ENCODE measurements at places on chromosomes 2 and 18.

GRCh38 chr18:9066817-9067306 is 35.6 kb upstream of the NDUFV2 start:
- DNase-seq, result no peak

GRCh38 chr18:22056950-22057349 is 112.4 kb upstream of the GATA6 start:
- DNase-seq, result no peak

GRCh38 chr2:80167284-80167808 is 137.2 kb downstream of the LRRTM1 start:
- DNase-seq, result no peak

GRCh38 chr18:49359732-49360444 is 100.6 kb downstream of the DYM start:
- DNase-seq, result no peak

- no peak for DNase-seq
These were observed 99.5 kb downstream of the SLC4A3 start for GRCh38 chr2:219726916-219727315.
